ENCODE measurements at places on chromosomes 1 and 21. TPM values are rescaled to one million over a fixed set of nuclear protein-coding genes. Genes with fewer than 3 reads are reported as not detected.

The FMO5 gene
- 68.6 TPM for total RNA-seq

The TSPAN1 gene
- 0.66 TPM for total RNA-seq

The LEMD1 gene
- not detected for total RNA-seq

The SLC30A2 gene
- total RNA-seq, result 64.6 TPM

The FCRL6 gene
- 6.3 TPM for total RNA-seq

The LCE2C gene
- total RNA-seq, result not detected

The TRIM45 gene
- total RNA-seq, result 8.6 TPM

The LDLRAP1 gene
- total RNA-seq, result 20.8 TPM

The SLC2A5 gene
- 0.26 TPM for total RNA-seq

The RAB7B gene
- 0.78 TPM for total RNA-seq

The FCER1G gene
- 27.0 TPM for total RNA-seq
